NCI-H1092 treated with DMSO at 0.1 percent for 48 hours (cell line): ENCODE measurements at places on chromosomes 2 and 18.

- no peak for DNase-seq
Observed at GRCh38 chr2:232328032-232328422, 50.5 kb upstream of the ALPP start.

GRCh38 chr2:190860985-190861680, 19.5 kb upstream of the GLS start:
- no peak for DNase-seq

GRCh38 chr2:227908266-227909054, 37.0 kb downstream of the DAW1 start:
- no peak for DNase-seq

DNA sequence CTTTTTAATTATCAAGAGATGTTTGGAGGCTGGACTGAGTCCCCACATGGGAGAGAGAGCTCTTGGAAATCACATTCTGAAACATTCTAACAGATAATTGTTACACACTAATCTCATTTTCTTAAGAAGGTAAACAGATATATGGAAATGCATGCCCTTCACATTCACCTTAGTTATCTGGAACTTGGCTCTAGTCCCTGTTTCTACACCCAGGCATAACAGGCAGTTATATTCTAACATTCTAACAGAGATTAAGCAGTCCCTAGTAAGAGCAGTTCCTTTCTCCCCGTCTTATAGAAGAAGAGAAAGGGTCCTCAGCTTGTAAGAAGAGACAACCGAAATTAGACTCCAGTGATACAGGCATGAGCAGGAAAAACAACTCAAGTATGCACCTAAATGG, 385.4 kb downstream of the SOX11 start:
- peak; percentile 43 for DNase-seq

GRCh38 chr18:63322908-63323634, 3.5 kb upstream of the BCL2 start:
- peak; percentile 82 for DNase-seq

GRCh38 chr2:54942373-54942772, 107.9 kb downstream of the RTN4 start:
- no peak for DNase-seq

GRCh38 chr2:241208058-241208457, 19.6 kb downstream of the ANO7 start:
- no peak for DNase-seq

DNA sequence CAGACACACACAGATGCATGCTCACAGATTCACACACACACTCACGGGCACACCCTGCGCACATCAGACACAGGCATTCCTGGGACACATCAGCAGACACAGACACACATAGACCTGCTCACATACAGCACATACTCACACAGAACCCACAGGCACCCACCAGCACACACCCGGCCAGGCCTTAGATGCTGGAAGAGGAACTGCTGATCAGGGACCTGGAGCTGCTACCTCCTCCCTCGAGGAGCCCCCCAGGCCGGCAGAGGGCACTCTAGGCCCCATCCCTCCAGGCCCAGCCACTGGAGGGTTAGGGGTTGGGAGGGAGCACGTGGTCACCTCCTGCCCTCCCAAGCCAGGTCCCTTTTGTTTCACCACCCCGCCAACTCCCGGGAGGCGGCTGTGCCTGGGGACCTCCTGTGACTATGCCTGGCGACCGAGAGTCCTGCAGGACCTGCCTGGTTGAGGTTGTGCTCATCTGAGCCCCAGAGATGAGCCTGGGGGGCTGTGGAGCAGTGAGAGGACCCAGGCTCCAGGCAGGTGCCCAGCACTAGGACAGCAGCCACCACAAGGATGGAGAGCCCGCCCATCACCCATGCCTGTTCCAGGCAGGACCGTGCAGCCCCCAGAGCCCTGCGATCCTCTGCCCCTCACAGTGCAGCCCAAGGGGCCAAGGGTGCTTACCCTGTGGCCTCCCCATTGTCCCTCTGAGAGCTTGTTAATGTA, 21.0 kb upstream of the PTMA start:
- peak; percentile 43 for DNase-seq

DNA sequence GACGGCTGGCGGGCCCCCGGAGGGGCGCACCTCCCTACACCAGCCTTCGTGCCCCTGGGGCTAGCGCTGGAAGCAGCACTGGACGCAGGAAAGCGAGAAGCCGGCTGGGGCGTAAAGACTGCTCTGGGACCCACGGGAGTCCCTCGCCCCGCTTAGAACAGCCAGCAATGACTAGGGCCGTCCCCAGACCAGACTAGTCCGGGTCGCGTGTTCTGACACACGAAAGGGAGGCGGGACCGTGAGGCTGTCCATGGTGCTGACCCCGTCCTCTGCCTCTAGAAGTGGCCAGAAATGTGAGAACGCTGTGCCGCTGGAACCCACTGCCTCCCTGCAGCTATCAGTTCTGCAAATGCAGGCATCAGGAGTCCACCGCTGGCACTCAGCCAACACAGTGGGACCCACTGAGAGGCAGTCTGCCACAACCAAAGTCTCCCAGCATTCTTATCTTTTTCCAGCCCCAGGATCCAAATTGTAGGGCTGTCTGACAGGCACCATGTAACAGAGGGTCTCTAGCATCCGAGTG, at the start of gene UCN:
TSS of gene UCN (minus strand) at position 87 of the 523 bp plus-strand sequence. CDS start 550 bp downstream, outside the sequence.
- no peak for DNase-seq

GRCh38 chr2:151021747-151022452, 239.8 kb downstream of the RBM43 start:
- no peak for DNase-seq

DNA sequence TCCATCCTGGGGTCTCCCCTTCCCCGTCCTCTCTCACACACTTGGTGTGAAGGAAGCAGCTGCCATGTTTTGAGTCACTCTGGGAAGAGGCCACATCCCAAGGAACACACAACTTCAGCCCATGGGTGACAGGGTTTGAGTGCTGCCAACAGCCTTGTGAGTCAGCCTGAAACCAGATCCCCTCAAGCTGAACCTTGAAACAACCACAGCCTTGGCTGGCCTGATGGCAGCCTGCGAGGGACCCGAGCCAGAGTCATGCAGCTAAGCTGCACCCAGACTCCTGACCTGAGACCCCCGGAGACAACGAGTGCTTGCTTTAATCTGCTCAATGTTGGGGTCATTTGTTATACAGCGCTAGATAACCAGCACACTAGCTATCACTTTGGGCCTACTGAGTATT, 19.3 kb upstream of the MC2R start:
- DNase-seq = no peak

DNA sequence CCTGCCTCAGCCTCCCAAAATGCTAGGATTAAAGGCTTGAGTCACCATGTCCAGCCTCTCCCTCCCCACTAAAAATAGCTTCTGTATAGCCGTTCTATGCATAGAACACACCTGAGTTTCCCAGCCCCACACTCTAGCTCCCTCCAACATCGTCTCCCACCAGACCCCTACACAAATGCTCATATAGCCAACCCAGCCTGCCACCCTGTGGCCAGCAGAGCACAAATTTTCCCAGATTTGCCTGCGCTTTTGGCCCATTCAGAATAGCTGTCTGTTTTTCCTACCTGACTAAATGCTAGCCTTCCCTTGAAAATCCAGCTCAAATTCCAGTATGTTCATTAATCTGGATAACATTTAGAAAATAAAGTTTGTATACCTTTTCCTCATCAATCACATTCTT, 22.8 kb downstream of the TRABD2A start:
- DNase-seq = no peak

DNA sequence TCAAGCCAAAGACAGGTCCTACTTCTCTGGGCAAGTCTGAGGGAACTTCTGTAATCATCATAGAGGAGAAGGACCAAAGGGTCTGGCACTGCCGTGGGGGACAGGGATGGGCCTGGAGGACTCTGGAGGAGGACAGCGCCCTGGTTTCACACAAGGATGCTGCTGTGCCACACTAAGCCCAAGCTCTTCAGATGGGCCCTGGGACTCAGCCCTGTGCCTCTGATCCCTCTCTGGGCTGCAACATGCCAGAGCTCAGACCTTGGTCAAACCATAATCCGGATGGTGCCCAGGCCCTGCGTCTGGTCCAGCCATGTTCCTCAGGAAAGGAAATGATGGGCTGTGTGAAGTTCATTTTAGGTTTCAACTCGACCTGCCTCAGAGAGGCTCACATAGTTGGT, 222.0 kb upstream of the COPS8 start:
- no peak for DNase-seq
